ENCODE measurements at places on chromosomes 3 and 15.

DNA sequence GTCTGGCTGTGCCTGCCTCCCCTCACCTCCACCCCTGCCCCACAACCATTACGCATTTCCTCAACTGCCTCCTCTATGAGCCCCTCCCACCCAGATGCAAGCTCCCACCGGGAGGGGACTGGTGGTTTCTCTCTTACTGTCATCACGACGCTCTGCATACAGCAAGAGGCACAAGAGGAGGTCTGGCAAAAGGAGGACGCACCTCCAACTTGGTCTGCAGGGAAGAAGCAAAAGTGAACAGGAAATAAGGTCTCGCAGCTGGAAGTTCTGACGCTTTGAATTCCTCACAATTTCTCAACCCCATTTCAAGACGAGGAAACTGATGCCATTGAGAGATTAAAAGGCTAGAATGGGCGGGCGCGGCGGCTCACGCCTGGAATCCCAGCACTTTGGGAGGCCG, 42.3 kb upstream of the MUC4 start:
- no peak for DNase-seq

DNA sequence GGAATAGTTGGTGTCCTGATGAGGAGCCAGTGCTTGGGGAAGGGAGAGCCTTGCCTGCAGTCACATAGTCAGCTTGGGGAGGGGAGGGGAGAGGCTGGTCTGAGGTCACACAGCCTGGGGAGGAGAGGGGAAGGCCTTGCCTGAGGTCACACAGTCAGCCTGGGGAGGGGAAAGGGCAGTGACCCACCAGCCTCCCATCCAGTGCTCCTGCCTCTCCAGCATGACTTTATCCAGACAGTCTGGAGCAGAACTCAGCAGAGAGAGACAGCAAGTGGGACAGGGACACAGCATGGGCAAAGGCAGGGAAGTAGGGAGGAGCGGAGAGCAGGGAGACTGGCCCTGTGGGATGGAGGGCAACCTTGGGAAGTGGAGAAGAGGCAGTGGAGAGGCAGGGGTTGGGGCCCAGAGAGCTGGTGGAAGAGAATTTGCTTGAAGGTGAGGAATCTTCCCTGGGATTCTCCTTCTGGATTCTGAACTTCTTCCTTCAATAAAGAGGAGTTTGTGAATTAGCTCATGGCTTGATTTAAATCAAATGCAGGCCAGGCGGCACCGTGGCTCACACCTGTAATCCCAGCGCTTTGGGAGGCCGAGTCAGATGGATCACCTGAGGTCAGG, 64.5 kb downstream of the CORO2B start:
- no peak for DNase-seq

DNA sequence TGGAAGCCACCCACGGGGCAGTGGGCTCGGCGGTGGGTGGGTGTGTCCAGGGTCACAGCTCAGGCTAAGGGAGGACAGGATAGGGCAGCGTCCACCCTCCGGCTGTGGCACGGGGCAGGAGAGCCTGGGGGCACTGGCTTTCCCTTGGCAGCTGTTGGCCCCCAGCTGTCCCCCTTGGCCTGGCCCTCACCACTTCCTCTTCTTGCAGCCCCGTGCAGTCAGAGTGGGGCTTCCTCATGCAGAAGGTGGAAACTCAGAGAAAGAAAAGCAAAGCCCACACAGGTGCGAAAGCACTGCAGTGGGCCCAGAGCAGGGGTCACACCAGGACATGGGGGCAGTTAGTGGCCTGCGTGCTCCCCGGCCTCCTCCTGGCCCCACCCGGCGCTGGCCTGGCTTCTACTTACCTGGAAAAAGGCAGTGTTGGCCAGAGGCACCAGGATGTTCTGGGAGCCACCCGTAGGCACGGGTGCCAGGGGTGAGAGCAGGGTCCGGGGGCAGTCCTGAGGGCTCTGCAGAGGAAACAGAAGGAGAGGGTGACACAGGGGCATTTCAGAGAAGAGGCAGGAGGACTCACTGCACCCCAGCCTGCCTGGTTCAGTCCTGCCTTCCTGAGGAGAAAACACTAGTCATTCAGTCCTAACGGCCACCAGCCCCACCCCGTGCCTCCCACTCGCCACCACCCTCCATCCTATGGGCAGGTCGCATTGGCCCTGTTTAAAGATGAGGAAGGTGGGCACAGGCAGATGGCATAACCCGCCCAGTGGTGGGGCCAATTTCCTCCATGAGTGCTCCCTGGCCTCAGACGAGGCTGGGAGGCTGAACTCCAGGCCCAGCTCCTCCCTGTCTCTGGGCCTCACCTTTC, 28.3 kb downstream of the PLXND1 start:
- DNase-seq = no peak

DNA sequence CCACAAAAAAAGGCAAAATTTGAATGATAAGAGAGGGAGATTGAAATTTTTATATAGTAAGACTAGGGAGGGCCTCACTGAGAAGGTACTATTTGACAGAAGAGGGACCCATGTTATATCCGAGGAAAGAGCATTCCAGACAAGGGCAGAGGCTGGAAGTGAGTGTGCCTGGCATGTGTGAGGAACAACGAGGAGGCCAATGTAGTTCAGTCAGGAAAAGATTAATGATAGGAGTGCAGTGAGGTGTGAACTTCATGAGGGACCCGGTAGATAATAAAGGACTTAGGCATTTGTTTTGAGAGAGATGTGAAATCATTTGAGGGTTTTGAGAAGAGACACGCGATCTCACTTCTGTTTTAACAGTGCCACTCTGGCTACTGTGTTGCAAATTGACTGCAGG, 36.3 kb downstream of the ASTE1 start:
- DNase-seq = no peak

- no peak for DNase-seq
These were observed 16.5 kb downstream of the DUSP7 start for GRCh38 chr3:52039846-52040245.

- no peak for DNase-seq
These were observed 142.3 kb upstream of the SOX2 start for GRCh38 chr3:181569356-181569940.

- DNase-seq = no peak
These were observed 37.2 kb upstream of the CA12 start for GRCh38 chr15:63418811-63419210.

DNA sequence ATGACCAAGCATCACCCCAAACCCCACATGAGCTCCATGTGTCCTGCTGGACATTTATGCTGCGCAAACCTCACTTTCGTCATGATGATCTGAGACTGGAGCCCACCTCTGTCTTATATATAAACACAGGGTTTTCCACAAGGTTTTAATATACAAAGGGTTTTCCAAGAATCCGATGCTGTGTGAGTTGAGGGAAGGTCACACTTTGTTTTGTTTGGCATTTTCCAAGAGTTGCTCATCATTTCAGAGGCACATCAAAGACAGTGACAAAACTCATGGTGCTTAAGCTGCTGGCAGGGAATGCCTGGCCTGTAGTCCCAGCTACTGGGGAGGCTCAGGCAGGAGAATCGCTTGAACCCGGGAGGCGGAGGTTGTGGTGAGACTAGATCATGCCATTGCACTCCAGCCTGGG, 20.0 kb downstream of the EFCC1 start:
- DNase-seq = no peak

GRCh38 chr3:150091626-150092025, 120.9 kb upstream of the PFN2 start:
- DNase-seq = no peak

DNA sequence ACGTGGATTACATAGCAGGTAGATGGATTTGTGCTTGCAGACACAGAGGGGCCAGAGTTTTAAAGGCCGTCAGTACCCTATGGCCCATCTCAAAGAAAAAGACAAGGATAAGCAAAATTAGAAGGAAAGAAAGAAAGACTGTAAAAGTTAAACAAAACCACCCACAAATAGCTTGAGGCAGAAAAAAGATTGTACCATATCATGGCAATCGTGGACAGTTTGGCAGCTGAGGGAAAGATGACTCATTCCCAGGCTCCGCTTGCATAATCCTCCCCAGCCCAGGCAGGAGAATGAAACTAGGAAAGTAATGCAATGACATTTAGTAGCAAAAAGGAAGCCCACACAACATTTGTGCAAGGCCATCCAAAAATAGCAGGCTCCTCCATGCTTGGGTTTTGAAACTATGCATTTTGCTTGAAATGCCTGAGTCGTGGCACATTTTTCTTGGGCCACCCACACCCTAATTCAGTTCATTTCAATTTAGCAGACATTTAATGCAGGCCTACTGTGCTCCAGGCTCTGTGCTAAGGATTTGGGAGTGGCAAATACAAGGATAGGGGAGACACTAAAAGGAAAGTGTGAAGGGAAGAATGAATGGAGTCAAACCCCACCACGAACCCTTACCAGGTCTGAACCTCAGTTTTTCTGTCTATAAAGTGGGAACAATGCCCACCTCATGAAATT, 40.9 kb upstream of the SMAD3 start:
- no peak for DNase-seq

DNA sequence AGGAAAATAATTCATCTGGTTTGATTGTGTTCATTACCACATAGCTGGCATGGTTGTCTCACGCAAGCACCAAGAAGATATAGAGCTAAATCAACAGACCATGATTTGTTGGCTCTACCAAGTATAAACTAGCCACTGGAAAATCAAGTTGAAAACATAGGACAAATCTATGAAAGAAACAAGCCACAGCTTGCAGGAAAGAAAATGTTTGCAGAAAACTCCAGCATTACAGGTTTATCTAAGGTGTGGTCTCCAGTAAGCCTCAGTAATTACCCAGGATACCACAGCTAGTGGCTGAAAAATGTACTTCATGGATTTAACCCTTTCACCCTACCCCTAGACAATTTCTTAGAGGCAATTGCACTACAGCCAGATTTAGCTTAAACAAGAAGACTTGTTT, 340.6 kb downstream of the SOX2 start:
- DNase-seq = no peak

- DNase-seq = no peak
These were observed 15.9 kb downstream of the TLNRD1 start for GRCh38 chr15:81016489-81017068.

- no peak for DNase-seq
These were observed 86.4 kb downstream of the WWTR1 start for GRCh38 chr3:149571381-149571780.

- DNase-seq = no peak
These were observed 540.5 kb upstream of the ATP11B start for GRCh38 chr3:182252802-182253201.

DNA sequence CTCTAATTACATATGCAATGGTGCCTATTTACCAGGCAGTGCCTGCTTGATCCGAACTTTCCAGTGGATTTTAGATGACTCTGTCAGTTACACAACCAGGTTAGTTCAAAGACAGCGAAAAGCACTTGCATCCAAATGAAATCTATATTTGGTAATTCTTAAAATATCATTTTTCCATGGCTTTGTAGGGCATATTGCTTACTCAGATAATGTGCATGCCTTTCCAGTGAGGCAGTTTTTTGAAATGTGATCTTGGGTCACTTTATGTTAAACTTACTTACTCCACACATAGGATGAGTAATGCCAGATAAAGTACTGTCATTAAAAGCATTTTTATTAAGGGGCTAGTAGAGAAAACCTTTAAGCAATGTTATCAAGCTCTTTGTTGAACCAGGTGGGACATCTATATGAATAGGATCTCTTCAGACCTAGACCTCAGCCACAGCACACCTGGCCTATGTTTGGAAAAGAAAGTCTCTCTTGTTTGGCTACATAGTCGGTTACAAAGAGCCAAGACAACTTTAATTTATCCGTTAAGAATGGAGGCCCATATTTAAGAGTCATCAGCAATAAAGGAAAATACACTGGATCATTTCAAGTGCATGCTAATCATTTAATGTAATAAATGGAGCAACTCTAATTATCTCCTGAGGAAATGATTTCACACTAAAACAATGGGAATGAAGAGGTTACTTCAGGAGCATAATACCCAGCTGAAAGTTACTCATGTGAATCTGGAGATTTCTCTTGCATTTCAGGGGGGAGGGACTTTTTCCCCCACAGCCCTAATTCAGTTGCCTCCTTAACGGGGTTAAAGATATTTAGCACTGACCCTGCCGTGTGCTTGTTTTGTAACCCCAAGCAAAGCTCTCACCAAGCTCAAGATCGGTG, 56.3 kb upstream of the TMCO5A start:
- DNase-seq = no peak

- peak; percentile 25 for DNase-seq
These were observed 178.3 kb downstream of the UACA start for GRCh38 chr15:70584838-70585706.

DNA sequence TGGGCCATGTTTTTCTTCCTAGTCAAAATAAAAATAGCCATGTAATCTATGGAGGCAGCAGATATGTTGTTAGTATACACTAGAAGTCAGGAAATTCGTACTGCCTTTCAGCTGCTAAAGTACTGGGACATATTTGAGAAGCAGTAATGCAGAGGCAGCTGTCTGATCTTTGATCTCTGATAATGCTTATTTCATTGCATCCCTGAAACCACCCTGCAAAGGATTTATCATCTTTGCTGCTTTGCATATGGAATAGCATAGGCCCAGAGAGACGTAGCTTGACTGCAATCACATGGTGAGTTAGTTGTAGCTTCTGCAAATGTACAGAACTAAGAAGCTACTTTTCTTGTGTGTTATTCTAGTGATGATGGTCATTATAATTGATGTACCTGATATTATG, 52.4 kb downstream of the RBM6 start:
- DNase-seq = no peak

DNA sequence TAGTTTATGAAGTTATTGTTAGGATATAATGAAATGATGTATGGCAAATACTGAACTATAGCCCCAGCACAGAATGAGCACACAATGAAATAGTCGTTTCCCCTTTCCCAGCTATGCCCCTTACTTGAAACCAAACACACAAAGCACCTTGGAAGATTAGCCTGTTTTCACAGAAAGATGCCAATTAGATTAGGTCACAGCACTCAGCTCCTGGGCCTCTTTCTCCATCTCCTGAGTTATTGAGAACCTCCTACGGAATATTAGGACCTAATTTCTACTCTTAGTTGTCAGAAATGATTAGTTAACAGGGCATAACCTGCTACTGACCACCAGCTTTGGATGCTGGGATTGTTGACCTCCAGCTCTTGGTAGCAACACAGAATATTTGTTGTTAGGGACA, 269.4 kb upstream of the ROPN1 start:
- no peak for DNase-seq

DNA sequence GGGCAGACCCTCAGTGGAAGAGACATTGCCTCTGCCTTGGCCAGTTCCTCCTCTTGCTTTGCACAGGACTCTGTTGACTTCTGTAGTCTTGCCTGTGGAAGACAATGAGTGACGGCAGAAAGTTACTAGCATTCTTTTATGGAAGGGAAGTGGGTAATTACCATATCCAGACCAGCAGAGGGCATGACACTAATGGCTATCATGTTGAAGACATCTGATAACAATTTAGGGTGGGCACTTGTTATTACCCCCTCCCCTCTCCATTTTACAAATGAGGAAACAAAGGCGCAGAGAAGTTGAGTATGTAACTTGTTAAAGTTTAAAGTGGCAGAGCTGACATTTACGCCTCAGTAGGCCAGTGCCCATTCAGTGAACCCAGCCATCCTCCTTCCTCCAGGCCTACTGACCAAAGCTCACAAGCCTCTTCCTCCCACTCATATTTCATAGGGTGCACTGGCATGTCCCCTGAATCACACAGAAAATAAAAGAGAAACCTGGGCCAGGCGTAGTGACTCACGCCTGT, 48.2 kb upstream of the FMN1 start:
- DNase-seq = no peak
